ENCODE measurements at places on chromosomes 16 and 17.

DNA sequence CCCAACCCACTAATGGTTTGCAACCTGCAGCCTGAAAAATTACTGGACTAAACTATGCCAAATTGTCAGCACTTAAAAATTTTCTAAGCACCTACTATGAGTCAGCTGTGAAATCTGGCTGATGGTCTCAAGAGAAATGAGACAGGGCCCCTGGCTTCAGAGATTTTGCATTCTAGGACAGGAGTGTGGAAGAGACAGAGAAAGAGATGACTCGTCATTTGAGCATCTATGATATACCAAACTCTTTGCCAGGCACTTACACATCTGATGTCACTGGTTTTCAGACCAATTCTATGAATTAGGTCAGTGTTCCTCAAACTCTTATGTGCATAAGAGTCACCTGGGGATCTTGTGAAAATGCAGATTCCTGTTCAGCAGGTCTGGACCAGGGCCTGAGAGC lies 44.4 kb downstream of the CLEC19A start:
- no peak for DNase-seq

DNA sequence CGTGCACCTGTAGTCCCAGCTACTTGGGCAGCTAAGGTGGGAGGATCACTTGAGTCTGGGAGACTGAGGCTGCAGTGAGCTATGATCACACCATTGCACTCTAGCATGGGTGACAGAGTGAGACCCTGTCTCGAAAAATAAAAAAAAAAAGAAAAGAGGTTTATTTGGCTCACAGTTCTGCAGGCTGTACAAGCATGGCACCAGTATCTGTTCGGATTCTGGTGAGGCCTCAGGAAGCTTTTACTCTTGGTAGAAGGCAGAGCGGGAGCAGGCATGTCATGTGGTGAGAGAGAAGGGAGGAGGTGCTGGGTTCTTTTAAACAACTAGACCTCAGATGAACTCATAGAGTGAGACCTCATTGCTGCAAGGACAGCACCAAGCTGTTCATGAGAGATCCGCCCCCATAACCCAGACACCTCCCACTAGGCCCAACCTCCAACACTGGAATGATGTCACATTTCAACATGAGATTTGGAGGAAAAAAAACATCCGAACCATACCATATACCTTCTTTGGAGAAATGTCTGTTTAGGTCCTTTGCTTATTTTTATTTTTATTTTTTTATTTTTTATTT lies 10.3 kb upstream of the RMI2 start:
- DNase-seq = no peak

DNA sequence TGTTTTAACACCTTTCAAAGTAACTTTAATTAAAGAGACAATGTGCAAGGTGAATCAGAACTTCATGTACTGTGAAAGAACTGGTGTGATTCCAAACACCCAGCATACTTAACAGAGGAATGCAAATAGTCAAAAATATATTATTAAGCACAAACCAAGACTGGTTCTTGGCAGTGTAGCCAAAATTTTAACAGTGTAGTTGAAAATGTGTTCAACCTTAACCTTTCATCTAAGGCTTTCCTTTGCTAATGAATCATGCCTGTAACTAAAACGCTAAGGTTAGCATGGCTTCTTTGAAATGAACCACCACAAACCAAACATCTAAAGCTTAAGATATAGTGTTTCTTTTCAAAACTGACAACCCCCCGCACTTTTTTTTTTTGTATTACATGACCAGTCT lies 146.3 kb upstream of the AXIN2 start:
- DNase-seq = no peak

DNA sequence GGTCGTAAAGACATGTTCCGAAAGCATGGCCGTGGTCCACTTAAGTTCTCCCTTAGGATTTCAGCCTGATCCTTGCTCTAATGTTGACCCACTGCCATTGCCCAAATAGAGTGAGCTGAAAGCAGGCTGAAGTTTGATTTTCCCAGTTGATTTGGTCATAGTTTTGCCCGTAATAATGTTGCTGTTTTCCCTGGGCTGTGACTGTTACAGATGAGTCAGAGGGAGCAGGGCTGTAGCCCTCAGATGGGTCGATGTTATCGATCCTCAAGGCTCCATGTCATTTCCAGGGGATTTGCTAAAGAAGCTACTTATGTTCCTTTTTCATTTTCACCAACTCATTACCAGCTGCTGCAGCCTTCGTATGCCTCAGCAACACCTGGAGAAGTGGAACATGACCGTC lies 169.0 kb upstream of the ZFHX3 start:
- DNase-seq = no peak

GRCh38 chr17:79695293-79695790 lies 35.4 kb upstream of the ENPP7 start:
- DNase-seq = no peak

GRCh38 chr16:48911700-48912099 lies 301.7 kb upstream of the N4BP1 start:
- DNase-seq = no peak

DNA sequence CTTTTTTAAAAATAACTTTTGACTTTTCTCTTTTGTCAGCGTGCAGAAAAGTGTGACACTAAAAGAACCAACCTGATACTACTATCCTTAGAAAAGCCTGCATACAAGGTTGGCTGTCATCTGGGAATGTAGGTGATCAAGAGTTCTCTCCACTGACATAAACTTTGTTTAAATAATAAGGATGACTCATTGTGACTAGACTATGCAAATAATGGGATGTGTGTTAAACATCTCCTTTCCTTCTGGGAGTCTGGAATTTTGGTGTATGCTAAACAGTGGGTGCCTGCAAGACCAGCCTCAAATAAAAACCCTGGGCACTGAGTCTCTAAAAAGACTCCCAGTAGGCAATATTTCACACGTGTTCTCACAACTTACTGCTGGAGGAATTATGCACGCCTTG lies 373.4 kb downstream of the CNTNAP4 start:
- DNase-seq = no peak

- DNase-seq = no peak
Observed at GRCh38 chr17:71725811-71726210, 395.0 kb upstream of the SOX9 start.

DNA sequence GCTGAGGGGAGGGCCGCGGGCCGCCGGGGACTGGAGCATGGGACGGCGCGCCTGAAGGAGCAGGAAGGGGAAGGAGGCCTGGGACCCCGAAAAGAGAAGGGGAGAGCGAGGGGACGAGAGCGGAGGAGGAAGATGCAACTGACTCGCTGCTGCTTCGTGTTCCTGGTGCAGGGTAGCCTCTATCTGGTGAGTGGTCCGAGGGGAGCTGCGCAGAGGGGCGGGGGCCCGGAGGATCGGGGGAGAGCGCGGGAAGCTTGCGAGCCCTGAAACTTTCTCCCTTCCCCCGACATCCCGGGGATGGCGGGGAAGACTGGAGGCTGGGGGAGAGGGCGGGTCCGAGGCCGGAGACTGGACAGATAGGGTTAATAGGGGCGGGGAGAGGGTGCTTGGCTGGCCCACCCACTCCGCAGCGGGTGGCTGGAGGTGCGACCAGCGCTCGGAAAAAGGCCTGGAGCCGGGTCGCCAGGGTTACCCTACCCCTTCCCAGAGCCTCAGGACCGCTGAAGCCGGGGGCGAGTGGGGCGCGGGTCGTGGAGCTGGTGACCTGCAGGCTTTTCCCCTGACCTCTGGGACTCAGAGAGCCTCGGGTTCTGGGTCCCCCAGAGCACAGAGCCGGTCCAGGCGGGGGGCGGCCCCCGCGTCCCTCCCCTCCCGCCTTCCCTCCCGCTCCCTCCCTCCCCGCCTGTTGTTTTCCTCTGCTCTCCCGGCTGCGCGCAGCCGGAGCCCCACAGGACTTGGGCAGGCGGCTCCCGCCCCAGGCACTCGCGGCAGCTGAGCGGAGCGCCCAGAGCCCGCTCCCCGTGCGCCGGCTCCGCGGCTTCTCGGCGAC lies 631 bp downstream of the NXPH3 start:
- DNase-seq = no peak

- DNase-seq = no peak
Observed at GRCh38 chr17:77237232-77238008, 96.7 kb downstream of the SEC14L1 start.

GRCh38 chr16:11402051-11402744 lies 56.9 kb downstream of the RMI2 start:
- DNase-seq = no peak

DNA sequence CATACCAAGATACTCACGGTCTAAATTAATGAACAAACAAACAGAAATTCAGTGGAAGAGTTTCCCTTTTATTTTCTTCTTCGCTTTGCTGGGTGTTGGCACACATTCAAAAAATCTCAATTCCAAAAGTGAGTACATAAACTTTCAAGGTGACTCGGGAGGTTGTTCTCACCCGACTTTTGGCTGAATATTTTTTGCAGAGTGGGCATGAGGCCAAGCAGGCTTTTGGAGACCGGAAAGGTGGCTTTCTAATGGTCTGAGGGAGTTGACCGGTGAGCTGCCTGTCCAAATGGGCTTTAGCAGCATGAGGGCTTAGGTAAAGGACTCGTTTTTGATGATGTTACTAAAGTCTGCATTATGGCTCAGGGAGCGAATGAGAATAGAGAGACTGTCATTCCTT lies 318.7 kb downstream of the CPPED1 start:
- DNase-seq = no peak

GRCh38 chr17:69468207-69468606 lies 53.7 kb downstream of the MAP2K6 start:
- no peak for DNase-seq

DNA sequence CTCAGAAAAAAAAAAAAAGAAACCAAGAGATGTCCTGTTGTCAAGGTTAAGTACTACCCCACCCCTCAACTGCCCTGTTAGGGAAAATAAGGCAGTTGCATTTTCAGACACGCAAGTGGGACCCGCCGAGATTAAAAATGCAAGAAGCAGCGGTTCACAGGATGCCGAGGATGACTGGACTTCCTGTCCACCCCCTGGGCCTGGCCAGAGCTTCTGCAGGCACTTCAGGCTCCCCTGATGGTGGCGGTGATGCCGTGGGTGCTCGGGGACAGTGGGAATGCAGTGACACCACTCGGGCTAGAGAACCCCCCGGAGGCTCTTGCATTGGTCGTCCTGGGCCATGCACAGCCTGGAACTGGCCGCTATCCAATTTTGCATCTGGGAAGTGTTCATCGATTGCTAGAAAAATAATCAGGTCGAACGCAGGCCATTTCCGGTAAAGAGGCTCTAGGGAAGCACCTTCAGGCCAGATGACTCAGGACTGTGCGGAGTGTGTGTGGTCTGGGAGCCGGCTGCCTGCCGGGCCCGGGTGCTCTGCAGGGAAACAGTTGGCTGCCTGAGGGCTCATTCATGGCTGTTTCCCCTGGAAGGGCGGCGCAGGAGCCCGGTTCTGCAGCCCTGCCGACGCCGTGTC lies 13.4 kb upstream of the CRISPLD2 start:
- no peak for DNase-seq

DNA sequence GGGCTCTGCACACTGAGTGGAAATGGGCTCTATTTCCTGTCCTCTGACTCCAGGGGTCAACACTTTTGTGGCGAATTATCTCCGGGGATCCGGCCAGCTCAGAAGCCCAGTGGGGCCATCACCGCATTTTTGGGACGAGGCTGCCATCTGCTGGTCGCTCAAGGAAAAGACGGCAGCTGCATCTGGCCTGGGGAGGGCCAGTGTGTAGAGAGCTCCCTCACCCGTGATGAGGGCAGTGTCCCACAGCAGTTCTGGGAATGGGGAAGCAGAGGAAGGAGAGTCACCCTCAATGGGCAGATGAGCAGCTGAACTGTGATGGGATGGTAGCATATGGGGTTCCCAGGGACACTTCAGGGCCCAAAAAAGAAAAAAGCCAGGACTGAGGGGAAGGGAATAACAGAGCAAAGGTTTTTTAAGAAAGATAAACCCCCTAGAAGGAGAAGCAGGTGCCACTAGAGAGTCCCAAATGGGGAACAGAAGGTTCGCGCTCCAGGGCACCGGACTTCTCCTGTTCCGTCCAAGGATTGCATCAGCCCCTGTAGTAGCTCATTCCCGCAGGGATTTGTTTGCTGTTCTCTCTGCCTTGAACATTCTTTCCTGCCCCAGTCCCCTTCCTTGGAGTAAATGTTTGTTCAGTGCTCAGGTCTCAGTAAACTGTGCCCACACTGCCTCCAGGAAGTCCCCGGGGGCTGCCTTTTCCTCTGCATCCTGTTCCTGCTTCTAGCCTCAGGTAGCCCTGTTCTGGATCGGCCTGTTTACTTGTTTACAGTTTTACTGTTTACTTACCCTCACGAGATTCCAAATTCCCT lies 9.3 kb upstream of the ABCC12 start:
- DNase-seq = no peak

GRCh38 chr16:1914084-1914608 lies 4.1 kb downstream of the HS3ST6 start:
- DNase-seq = no peak

DNA sequence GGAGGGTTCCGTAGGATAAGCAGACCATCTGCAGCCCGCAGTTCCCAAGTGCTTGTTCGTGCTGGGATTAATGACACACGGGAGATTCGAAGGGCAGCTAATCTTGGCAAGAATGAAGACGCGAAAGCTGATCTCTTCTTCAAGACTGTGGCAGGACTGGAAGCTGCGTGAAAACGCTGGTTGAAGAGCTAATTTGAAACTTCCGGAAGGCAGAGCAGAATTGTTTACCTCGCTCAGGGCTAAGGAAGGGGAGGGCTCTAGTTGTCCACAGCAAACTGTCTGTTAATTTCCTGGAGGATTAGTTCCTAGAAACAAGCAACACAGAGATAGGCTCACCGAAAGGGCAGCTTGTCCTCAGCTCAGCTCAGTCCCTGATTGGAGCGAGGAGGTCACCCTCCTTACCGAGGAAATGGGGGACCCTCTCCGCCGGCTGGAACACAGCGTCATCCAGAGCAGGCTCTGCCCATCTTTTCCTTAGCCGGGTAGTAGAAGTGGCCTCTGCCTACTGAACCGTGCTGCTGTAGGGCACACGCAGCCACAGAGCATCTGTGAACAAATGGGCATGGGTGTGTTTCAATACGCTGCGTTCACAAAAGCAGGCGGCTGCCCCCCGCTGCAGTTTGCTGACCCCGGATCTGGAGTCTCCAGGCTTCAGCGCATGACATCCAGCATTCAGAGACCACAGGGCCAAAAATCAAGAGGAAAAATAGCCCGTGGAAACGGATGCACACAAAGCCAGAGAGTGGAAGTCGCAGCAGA lies 16.7 kb upstream of the BAIAP2 start:
- no peak for DNase-seq

DNA sequence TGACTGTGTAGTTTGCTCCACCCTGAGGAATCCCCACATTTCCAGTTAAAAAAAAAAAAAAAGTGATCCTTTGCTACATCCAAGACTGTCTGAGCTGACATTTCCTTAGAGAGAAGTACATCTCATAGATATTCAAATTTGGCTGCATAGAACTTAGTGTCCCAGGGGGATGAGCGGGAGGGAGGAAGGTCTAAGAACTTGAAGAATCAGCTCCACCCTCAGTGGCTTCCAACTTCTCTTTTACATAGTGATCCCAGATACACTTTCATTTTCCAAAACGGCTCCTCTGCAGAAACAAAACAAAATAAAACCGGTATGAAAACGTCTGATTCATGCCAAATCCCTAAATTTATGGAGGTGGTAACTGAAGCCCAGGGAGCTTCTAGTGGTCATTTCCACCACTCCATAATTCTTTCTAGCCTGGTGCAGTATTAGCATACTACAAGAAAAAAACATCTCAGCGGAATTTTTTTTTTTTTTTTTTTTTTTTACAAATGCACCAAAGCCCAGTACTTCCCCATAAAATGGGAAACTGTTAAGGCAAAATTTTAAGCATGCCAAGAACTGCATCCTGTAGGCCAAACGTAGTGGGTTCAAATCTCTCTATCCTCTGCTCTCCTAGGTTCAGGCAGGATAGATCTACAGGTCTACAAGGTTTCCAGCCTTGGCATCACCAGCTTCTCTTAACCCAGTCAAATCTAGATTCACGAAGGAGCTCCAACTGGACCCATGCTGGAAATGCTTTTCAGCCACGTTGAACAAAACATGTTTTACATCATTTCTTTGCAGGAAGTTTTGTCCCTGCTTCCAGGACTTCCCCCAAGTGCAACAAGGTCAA lies 29.3 kb downstream of the MAF start:
- DNase-seq = no peak

All from NCI-H1048 (cell line).